Hepatocyte (in vitro differentiated cells): ENCODE measurements at places on chromosomes 5 and 9. TPM values are rescaled to one million over a fixed set of nuclear protein-coding genes. Genes with fewer than 3 reads are reported as not detected.

UBAP2 gene
- 22.9 and 24.9 TPM in 2 replicates for total RNA-seq

TRMO gene
- total RNA-seq = 17.9 and 22.6 TPM in 2 replicates

- no peak for DNase-seq
These were observed 19.9 kb downstream of the CSF1R start for GRCh38 chr5:150066436-150066835.

DNA sequence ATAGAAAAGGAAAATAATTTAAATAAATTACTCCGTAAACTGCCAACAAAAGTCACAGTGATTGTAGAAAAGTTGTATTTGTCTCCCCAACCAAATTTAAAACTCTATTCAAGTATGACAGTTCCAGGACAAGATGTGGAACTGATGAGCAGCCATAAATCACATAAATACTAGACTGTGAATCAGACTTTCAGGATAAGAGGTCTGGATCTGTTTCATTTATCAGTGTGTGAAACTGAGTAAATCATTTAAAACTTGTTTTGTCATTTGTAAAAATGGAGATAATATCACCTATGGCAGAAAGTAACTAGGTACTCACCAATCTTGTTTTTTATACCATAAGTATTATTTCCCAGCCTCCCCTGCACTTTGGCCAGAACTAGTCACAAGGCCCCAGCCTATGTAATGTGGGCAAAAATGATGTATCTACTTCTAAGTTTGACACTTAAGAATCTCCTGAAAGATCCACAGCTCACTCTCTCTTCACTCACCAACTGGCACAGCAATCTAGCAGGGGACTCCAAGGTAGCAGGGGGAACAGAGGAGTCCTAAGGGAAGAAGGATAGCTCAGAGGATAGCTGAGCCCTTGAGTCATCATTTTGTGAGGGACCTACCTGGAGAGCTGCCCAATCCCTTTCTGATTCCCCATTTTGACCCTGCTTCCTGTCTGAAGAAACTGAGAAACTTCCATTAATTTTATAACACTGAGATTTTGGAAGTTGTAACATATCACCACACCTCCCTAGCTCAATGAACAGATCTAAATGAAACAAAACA, 31.6 kb downstream of the TMEM161B start:
- DNase-seq = no peak

GRCh38 chr5:66246608-66247007, 102.5 kb downstream of the SREK1 start:
- no peak for DNase-seq

- DNase-seq = no peak
These were observed 23.3 kb downstream of the OR2V1 start for GRCh38 chr5:181107699-181108098.

DNA sequence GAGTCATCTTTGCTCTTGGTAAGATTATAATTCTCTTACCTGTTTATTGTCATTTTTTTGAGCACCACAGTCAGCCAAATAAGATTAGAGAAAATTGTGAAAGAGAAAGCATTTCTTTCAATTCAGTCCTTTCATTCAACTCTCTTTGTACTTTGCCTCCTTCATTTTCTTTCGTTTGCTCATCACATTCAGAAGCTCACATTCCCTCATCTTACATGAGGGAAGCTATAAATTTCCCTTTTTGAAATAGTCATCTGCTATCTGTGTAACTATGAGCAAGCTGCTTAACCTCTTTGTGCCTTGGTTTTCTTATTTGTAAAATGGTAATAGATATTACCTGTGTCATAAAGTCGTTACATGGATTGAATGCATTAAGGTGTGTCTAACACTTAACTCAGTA, 41.4 kb downstream of the PAM start:
- DNase-seq = no peak

GRCh38 chr9:76573905-76574760, 115.2 kb downstream of the GCNT1 start:
- DNase-seq = no peak

- peak; percentile 65 for DNase-seq
These were observed 134.0 kb upstream of the MYO10 start for GRCh38 chr5:17069995-17070511.

DNA sequence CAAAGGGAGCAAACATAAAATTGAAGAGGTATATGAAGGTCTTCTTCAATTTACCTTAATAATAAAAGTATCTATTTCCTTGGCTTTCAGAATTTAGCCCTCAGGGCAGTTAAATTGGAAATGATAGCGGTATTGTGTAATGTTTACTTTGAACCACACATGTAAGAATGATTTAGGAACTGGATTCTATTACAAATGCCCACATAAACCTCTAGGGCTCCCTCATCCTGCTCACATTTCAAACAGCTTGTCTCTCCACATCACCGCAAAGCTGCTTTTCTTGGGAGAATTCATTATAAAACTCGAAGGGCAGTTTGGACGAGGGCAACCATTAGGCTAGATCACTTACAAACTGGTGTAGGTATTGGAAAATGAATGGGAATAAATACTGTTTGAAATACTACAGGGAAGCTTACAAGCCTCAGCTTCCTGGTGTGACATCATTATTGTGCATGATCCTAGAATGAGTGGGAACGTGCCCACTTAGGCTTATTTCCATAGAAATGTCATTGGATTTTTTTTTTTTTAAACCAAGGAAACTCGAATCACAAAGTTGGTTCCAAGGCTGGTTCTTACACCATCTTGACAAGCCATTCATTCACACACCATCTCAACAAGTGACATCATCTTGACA, 47.3 kb downstream of the MTRR start:
- no peak for DNase-seq
